Left lung (tissue), 14 donors: ENCODE measurements at places on chromosomes 5 and 9.

GRCh38 chr9:16147726-16148125 lies 594.9 kb downstream of the CCDC171 start:
- DNase-seq = no peak

GRCh38 chr9:93827545-93828330 lies 127.4 kb downstream of the BARX1 start:
- DNase-seq = peak; percentile 88

- DNase-seq = no peak
Measured at GRCh38 chr5:93189707-93190120, 391.3 kb downstream of the NR2F1-AS1 start.

GRCh38 chr5:84573017-84573712 lies 188.5 kb upstream of the EDIL3 start:
- DNase-seq = no peak

GRCh38 chr5:105836887-105837286 lies 1833.8 kb downstream of the EFNA5 start:
- DNase-seq = no peak

DNA sequence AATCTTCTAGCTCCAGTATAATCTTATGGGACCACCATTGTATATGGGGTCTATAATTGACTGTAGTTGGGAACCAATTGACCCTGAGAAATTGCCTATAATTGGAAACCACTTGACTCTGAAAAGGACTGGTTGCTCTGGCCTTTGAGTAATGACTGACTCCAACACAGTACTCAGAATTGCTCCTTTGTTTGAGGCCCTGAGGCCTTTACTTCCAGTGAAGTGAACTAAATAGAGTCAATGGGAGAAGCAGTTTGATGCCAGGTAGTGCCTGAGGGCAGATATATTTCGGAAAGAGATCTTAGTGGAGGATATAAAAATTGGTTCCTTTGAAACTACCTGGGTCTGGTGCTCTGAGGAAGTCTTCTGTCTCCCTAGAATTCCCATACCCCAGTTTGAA lies 16.0 kb upstream of the TMEM171 start:
- DNase-seq = no peak

DNA sequence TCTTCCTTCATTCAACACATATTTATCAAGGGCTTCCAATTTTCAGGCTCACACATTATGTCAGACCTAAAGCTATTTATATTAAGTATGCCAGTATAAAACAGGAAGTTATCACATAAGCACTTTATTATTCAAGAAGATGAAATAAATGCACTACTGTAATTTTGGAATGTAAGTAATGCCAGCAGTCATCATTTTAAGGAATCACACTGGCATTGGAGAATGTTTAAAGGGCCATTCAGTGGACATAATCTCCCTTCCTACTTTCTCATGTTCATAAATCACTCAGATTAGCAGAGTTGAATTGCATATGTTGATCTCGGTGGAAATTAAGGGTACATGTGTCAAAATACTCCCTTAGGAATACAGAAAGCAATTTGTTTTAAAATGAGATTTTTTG lies 164.4 kb downstream of the GIN1 start:
- DNase-seq = no peak

GRCh38 chr5:39194466-39195136 lies 24.8 kb downstream of the FYB1 start:
- no peak for DNase-seq

DNA sequence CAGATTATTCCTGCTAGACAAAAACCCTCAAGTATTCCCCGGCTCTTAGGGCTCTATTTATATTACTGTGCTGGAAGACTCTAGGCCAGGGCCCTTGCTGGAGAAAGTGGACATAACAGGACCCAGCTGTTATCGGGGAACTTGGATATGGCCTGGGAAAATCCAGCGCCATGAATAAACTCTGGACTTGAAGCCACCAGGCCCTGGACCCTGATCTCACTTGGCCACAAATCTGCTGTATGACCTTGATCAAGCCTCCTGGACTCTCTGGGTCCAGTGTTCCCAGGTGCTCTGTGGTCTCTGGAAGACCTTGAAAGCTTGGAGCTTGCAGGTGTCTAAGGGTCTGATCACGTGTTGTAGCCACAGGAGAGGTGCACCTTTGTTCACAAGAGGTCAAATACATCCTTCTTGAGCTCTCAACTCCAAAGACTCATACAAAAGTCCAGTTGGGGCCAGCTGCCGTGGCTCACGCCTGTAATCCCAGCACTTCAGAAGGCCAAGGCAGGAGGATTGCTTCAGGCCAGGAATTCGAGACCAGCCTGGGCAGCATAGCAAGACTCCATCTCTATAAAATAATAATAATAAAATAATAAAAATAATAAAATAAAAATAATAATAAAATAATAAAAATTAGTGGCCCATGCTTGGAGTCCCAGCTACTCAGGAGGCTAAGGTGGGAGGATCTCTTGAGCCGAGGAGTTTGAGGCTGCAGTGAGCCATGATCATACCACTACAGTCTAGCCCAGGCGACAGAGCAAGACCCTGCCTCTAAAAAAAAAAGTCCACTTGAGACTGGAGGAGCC lies 26.5 kb downstream of the COL27A1 start:
- DNase-seq = no peak

DNA sequence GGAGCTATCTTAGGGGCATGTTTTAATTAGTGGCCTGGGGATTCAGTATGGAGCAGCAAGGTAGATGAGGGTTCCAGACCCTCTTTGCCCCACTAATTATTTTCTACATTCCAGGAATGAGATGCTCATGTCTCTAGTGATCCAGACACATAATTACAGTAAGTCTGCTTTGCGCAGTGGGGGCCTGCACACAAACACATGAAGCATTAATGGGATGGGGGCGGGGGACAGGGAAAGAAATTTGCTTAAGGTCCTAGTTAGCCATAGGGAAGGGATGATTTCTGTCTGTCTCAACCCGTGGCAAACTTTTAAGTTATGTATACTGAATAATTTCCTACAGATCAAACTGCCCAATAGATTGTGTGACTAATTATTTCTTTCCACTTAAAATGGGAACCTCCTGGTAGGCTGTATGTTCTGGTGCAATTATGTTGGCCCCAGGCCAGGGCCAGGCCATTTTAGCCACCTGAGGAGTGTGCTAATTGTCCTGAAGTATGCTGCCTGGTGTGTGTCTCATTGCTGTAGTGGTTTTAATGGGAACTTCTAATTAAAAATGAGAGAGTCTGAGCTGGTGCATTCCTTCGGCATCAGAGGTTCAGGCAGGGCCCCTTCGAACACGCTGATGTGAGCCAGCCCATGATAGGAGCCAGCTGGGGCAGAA lies 134.4 kb downstream of the PTTG1 start:
- DNase-seq = no peak

- no peak for DNase-seq
Measured at GRCh38 chr5:149141957-149142851, 911 bp downstream of the ABLIM3 start.

DNA sequence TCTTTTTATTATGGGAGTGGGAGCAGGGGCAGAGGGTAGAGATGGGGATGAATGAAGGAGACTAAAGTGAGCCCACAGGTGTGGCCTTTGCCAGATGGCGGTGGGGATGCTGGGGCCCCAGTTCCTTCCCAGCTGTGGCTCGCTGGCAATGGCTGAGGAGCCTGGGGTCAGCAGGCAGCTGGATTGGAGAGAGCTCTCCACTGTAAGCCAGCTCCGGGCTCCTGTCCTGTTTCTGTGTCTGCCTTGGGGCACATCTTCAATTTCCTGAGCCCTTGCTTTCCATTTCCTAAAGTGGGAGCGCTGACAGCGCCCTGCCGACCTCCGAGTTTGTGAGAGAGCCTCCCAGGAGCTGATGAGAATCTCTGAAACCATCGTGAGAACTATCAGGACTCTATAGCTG lies 75.6 kb upstream of the SPRY4 start:
- DNase-seq = no peak

GRCh38 chr5:34020726-34021125 lies 12.9 kb upstream of the AMACR start:
- no peak for DNase-seq

- DNase-seq = no peak
Measured at GRCh38 chr9:108933231-108933717, 650 bp downstream of the ELP1 start.

DNA sequence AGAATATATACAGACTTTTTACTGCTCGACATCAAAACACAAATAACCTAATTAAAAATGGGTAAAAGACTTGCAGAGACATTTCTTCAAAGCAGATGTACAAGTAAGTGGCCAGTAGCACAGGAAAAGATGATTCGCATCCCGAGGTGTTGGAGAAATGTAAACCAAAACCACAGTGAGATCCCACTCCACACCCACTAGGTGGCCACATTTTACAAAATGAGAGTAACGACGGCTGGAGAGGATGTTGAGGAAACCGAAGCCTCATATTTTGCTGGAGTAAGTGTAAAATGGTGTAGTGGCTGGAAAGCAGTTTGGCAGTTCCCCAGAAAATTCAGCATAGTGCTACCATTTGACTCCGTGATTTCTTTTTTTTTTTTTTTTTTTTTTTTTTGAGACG lies 21.3 kb upstream of the GBGT1 start:
- no peak for DNase-seq

- no peak for DNase-seq
Measured at GRCh38 chr5:15566789-15567188, 66.8 kb downstream of the FBXL7 start.

GRCh38 chr9:744790-745484 lies 96.6 kb upstream of the DMRT1 start:
- no peak for DNase-seq

DNA sequence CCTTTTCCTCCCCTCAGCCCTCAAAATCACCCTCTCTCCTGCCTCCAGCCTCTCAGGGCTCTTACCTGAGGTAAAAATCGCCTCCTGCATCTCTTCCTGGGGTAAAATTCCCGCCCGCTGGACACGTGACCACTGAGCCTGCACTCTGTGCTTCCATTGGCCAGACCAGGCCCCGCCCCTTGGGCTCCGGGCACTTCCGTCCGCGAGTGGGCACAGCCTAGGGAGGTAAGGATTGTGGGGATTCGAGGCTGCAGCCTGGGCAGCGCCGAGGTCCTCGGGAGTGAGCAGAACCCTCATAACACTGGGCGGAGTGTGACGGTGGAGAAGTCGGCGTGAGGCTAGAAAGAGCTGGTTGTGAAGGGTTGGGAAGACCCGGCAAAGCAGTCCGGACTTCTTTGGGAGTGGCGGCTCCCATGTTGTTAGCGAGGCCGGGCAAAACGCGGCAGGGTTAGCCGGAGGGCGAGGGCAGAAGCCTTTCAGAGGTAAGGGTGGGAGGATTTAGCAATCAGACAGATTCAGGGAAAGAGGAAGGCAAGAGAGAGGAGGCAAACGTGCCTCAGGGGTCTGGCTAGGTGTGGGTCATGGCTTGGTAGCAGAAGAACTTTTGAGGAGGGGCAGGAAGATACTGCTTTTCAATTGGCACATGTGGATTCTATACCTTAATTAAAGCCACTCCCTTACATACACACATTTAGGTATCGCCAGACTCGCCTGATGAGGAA lies at the start of gene SHOC1:
TSS of gene SHOC1 (minus strand) at position 103 of the 722 bp plus-strand sequence. CDS start 3,519 bp downstream, outside the sequence.
- no peak for DNase-seq

- no peak for DNase-seq
Measured at GRCh38 chr9:75483636-75484035, 395.3 kb downstream of the OSTF1 start.

GRCh38 chr5:12095808-12096281 lies 191.6 kb upstream of the CTNND2 start:
- no peak for DNase-seq

DNA sequence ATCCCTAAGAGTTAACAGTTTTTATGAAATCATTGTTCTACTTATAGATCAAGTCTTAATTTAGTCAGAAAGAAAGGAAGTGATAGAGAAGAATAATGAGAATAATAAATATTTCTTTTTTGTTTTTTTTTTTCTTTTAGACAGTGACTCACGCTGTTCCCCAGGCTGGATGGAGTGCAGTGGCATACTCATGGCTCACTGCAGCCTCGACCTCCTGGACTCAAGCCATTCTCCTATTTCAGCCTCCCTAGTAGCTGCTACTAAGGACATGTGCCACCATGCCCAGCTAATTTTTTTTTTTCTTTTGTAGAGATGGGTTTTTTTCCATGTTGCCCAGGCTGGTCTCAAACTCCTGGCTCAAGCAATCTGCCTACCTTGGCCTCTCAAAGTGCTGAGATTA lies 11.0 kb downstream of the IFNA21 start:
- no peak for DNase-seq

DNA sequence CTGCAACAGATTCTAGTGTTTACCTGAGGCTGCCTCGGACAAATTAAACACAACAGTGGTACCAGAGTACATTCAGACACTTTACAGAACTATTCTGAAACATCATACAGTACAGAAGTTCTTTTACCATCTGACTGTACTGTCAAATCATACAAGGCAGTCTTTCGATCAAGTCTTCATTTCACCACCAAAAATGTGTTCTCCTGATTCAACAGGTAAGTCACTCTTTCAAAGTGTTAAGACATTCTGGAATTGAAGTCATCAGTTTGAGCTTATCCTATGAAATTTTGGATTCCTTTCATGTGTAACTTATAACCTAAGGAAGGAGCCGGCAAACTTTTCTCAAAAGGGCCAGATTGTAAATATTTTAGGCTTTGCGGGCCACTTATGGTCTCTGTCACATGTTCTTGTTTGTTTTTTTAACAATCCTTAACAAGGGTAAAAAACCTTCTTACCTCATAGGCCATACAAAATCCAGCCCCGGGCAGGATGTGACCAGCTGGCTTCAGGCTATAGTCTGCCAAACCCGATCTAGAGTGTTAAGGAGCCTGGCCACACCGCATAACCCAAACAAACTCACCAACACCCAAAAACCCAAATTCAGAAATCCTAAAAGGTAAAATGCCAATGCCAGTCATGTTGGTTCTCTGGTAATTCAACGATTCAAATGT lies 151.6 kb downstream of the DENND1A start:
- no peak for DNase-seq

DNA sequence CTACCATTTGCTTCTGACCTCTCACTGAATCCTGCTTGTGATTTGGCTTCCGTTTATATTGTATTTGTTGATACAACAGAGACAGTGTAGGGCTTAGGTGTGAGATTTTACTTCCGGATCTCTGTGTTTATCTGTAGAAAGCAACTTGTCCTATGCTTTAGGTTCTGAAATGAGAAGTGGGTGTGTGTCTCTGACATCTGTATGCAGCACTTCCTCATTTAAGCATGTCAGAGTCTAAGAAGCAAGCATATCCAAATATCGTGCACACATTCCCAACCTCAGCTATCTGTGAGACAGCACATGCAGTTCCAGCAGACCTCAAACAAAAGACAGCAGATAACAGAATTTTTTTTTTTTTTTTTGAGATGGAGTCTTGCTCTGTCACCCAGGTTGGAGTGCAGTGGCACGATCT lies 16.3 kb downstream of the KLF9 start:
- DNase-seq = no peak

GRCh38 chr9:19913151-19913550 lies 124.3 kb upstream of the SLC24A2 start:
- DNase-seq = no peak

GRCh38 chr9:21465859-21466518 lies 16.1 kb downstream of the IFNE start:
- no peak for DNase-seq

- DNase-seq = no peak
Measured at GRCh38 chr5:98368141-98368540, 405.3 kb upstream of the RGMB start.

DNA sequence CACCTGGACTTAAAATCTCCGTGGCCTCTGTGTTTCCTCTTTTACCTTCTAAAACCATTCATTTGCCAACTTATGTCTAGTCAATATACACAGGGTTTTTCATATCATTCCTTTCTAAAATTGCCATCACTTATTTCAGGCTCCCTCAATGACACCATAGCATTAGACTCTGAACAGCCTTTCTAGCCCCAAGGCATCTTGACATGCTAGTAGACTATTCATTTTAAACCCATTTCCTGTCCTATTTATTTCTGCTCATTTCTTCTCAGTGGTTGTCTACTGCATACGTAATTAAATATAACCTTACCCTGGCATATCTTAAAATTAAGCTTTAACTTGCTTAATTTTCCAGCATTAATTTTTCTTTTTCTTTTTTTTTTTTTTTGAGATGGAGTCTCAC lies 83.2 kb downstream of the PHAX start:
- no peak for DNase-seq
